ENCODE measurements at places on chromosomes 6 and 20.

- DNase-seq, result no peak
Measured at GRCh38 chr20:6914986-6915385, 147.5 kb downstream of the BMP2 start.

DNA sequence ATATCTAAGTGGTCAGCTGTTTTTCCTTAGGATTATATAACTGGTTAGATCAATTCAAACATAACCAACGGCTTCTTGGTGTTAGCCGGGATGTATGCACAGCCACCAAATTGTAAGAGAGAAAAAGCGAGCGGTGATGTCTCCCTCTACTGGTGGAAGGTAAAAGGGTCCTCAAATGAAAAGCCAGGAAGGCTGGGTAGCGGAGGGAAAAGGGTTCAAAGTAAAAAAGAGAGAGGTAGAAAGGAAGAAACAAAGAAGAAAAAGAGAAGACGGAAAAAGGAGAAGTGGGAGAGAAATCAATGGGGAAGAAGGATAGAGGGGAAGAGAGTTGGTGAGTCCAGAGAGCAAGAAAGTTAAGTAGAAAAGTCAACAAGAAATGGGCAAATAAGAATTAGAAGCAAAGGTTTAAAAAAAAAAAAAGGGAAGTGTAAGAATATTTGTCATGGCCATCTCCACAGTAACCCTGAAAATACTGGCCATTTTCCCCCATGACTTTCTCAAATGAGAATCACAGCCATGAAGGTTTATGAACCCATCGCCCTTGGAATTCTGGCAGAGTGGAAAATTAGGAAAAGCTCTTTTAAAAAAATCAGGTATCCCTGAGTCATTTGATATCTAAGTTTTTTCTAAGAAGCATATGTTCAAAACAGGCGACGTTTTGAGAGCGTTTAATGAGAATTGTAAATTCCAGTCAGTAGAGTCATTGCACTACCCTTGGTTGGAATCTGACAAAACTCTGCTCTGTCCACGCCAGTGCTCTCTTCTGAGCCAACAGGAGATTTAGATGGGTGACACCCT, 155.6 kb upstream of the SNX9 start:
- DNase-seq, result peak; percentile 50

DNA sequence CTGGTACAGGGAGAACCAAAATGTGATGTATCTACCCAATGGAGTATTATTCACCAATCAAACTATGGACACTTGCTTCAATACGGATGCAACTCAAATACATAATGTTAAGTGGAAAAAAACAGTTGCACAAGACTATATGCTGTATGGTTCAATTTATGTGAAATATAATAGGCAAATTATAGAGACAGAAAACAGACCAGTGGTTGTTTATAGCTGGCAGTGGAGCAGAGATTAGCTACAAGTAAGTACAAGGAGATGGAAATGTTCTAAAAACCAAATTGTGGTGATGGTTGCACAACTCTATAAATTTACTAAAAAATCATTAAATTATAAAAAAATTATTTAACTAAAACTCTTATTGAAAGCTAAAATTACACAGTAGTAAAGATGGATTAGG, 113.2 kb downstream of the PRDM1 start:
- DNase-seq, result no peak

GRCh38 chr6:169045486-169045885, 208.2 kb downstream of the THBS2 start:
- no peak for DNase-seq

GRCh38 chr6:43853066-43853650, 83.1 kb downstream of the VEGFA start:
- DNase-seq, result no peak

DNA sequence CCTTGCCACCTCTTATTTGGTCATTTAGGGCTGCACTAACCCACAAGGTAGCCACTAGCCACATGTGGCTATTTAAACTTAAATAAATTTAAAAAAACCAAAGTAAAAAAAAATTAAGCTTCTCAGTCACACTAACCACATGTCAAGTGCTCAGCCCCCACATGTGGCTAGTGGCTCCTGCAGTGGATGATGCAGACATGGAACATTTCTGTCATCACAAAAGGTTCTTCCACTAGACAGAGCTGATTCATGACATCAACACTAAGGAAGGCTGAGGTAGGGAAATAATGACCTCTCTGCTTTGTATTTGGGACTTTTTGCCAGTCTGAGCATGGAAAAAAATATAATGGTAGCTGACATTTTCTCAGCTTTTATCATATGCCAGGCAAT, 173.0 kb upstream of the FERMT1 start:
- no peak for DNase-seq

- DNase-seq, result no peak
Measured at GRCh38 chr6:157723376-157723775, 99.7 kb upstream of the SNX9 start.

DNA sequence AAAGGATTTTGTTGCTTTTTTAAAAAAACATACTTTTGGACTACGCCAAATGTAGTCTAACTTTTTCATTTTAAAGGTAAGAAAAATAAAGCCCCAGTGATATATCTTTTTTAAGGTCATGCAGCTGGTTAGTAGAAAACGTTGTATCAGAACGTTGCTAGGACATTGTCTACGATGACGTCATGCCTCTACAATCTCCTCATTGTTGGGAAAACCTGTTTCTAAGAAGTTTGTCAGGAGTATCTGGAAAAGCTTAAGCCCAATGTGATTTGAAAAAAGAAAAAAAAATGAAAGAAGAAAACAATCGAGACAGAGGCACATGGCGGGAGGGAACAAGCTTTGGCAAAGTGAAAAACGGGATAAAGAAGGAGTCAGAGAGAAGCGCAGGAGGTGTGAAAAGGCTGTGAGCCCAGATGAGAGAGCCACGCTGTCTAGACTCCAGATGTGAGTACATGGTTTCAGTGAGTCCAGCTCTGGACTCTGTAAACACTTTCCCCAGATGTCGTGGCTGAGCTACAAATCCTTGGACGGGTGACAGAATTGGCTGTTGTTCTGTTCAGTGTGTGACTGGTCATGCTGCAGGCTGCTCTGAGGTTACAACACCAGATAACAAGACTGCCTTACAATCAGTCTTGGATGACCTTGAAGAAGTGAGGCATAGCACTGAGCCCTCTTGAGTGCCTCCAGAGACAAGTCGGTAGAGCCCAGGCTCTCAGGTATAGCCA, 656.7 kb upstream of the ID4 start:
- DNase-seq, result no peak

DNA sequence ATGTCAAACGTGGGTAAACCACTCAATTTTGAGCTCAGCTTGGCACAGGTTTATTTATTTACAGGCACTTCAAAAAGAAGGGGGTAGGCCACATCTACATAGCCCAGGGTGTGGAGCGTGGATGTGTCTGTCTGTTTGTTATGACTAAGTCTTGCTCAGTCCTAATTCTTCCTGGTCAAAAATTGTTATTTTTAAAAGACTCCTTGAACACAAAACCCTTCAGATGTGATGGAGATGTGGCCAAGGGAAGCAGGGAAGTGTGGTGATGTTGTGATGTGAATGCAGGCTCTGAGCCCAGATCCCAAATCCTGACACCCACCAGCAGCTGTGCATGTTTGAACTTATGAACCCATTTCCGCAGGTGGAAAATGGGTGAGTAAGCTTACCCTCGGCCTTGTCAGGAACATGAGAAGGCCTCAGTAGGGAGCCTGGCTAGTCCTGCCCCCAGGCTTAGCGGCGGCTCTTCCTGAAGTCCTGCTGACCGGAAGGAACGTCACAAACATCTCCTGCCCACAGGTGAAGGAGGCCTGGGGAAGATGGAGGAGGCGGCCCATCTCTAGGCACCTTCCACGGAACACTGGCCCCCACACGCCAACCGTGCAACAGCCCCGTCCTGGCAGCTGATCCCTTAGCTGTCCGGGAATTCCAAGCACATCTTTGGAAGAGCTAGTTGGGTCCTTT, 119.7 kb downstream of the MYLK4 start:
- no peak for DNase-seq

GRCh38 chr6:81762606-81763005, 10.1 kb upstream of the TENT5A start:
- no peak for DNase-seq

DNA sequence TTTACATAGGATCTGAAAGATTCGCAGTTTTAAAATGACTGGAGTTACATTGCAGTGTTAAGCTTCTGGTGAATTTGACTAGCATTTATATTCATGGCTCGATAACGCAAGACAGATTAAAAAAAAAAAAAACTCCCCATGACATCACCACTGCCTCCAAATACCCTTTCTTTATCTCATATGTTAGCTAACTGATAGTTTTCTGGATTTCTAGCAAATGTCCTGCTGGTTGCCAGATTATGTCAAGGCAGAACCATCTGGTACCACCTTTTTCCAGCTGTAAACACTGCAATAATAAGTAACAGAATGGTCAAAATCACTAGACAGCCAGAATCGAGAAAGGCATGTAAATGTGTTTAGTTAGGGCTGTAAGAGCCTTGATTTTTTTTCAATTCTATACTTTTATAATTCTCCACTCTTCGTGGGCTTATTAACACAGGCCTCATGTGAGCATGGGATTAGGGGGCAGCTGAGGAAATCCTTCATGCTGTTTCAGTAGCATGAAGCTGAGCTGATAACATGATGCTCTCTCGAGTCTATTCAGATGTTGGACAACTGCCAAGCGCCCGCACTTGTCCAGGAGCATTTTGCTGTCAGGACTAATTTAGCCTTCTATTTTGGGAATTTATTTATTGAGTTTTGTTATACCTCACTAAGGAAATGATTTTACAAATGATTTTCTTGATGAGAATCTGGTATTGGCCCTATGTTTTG, 166.0 kb upstream of the SCGN start:
- no peak for DNase-seq

GRCh38 chr6:19811397-19812079, 25.6 kb upstream of the ID4 start:
- no peak for DNase-seq

DNA sequence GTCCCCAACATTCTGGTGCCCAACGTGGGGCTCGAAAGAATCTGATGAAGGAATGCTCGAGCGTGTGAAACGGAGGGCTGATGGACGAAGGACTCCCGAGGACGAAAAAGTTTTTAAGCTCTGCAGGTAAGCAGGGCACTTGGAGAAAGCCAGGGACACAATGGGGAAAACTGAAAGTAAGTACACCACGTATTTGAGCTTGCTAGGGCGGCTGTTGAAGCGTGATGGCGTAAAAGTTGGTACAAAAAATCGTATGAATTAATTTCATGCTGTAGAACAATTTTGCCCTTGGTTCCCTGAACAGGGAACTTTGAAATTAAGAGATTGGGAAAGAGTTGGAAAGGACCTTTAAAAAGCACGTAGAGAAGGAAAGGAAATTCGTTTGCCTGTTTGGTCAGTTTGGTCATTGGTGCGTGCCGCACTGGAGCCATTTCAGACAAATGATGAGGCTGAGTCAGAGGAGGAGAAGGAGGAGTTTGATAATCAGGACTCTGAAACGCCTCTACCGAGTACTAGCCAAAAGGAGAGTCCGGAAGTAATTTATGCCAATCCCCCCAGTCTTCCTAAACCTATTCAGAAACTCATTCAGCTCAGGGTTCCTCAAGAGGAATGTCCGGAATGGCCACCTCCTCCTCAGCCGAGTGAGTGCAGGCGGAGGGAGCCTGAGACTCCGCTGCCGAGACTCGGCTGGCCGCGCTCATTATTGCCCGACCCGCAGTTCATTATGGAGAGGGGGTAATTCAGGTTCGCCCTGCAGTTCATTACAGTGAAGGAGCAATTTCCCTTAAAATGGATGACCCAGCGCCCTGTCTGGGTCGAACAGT, 59.2 kb upstream of the PRSS16 start:
- DNase-seq, result no peak

DNA sequence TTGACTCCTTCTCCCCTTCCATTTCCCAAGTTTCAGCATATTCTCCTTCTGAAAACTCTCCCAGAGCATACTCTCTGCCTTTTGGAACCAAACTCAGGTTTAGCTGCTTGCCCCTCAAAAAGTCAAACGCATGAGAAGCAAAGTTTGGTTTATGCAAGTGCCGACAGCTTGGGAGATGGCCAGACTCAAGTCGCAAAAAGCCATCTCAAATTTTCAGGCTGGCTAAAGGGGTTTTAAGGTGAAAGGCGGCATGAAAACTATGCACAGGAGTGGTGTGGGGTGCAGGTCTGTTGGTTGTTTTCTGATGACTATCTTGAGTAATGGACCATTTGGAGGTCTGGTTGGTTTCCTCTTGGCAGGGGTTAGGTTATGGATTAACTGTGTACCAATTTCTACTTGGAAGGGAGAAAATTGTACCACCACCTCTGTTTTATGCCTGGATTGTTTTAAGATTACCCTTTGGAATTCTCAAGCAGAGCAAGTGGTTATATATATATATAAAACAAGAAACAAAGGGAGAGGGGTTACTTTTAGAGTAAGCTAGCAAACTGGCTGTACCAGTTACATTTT, 52.4 kb upstream of the SCGN start:
- DNase-seq, result no peak

GRCh38 chr20:6420336-6420735, 297.5 kb upstream of the FERMT1 start:
- no peak for DNase-seq

DNA sequence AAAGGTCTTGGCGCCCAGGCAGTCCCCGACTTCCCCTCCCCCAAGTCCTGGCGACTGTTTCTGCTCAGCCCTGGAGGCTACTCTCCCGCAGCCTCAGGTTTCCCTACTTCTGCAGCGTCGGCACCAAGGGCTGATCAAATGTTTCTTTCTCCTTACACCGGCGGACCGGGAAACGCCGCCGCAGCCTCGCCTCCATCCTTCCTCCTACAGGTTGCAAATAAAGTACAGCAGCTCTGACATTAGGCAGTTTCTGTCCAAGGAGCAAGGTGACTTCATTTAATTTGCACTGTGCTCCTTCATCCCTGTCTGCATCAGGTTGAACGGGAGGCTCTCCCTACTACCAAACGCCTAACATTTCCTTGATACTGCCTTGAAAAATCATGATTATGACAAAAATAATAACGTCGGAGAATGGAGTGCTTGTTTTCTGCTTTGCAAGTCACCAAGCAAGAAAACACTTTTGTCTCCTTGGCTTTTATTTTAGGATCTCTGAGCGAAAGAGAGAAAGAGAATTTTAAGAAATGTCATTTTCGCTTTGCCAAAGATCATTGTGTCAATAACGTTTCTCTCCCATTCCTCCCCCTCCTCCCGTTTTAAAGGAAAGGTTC, 1.0 kb downstream of the CLIC5 start:
- DNase-seq, result no peak

GRCh38 chr6:148972481-148972880, 225.7 kb downstream of the UST start:
- DNase-seq, result peak; percentile 11
